ENCODE measurements at places on chromosomes 11 and 22.

DNA sequence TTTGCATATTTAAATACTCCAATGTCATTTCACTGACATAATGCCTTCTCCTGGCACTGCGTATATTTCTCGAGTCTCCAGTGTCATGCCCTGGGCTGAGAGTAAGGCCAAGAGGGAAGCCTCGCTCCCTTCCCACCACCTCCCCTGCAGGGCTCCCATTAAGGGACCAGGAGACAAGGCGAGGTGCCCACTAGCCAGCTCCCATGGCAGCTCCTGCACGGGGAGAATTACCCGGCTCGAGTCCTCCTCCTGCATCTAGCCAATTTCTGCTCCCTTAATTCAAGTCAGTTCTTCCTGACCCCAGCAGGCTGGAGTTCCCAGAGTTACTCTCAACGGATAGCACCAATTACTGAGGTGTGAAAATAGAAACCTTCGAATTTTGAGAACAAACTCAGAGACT, 31.9 kb downstream of the OPCML start:
- DNase-seq = no peak

- DNase-seq = no peak
These were observed 62.2 kb downstream of the BCR start for GRCh38 chr22:23242473-23243001.

DNA sequence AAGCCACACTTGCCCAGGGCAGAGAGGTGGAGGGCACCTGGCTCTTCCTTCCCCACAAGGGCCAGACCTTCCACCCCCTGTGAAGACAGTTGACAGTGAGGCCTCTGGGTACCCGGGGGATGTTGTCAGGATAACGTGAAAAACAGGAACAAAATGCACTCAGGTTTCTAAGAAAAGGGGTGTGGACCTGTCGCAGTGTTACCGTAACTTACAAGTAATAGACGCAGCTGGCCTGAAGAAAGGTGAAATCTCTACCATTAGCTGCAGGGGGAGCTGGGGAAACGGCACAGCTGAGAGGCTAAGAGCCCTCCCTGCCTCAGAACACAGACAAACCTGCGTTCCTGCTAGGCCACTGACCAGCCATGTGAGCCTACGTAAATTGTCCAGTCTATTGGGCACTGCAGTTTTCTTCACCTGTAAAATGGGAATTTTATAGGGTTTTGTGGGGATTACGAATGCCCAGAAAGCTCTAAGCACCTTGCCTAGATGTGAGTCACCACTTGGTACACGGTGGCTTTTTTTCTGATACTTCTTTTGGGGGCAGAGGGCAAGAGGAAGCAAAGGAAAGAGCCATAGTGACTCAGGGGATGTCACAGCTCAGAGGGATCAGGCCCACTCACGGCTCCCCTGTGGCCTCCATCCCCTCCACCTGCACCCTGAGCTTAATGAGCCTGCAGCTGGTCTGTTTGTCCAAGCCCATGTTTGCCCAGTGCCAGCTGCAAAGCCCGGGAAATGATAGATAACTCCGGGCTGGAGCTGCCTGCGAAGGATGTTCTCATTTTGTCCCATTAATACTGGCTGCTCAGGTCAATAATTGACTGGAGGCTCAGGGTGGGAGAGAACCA, 18.4 kb upstream of the CABP7 start:
- no peak for DNase-seq

DNA sequence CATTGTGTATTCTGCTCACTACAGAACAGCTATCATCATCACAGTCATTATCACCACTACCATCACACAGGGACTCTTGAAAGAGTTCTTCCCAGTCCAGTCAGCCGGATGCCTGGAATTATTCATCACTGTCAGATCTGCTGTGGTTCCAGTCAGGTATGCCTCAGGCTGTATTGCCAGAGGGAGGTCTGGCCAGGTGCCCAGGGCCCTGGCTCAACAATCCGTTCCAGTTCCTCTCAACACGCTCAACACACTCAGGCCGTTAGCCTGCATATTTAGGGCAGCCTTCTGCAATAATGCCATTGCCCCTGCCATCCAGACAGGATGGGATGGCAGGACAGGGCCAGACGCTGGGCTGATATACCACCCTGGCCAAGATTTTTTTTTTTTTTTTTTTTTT, 28.6 kb upstream of the RASL10A start:
- peak; percentile 78 for DNase-seq

- DNase-seq = no peak
These were observed 99.5 kb downstream of the RDX start for GRCh38 chr11:110196884-110197420.

- DNase-seq = no peak
These were observed 862 bp upstream of the PDXP start for GRCh38 chr22:37657590-37658132.

DNA sequence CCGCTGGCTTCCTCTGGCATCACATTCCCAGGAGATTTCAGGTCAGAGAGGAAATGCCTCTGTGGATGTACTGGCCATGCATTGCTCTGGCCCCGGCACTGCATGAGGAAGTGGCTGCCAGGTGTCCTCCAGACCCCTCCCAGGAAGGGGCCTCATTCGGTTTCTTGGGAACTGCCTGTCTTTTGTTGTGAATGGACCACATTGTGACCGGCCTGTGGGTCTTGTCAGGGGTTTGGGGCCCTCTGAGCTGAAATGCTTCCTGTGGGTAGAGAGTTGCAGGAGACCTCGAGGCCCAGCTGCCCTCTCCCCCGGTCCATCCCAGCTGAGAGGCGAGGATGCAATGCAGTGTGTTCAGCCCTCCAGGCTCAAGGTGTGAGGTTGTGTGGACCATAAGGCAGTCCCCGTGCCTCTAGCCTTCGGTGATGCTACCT, 18.8 kb upstream of the ST3GAL4 start:
- no peak for DNase-seq

DNA sequence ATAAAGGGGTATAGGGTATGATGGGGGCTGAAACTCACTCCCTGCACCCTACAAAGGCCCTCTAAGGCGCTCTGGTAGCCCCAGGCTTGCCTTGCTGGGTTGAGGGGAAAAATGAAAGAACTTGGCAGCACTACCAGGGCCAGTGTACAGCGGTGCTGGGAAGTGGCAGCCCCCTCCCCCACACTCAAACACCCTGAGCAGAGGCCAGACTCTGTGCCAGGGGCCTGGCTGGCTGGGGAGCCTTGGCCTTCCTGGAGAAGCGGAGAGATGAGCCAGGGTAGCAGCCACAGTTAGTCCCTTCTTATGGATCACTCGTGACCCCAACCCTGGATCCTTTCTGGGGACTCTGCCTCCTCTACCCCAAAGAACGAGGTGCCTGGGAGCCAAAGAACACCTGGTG, 2.7 kb downstream of the TMEM134 start:
- no peak for DNase-seq

- DNase-seq = no peak
These were observed 94.5 kb downstream of the LARGE1 start for GRCh38 chr22:33825761-33826160.

DNA sequence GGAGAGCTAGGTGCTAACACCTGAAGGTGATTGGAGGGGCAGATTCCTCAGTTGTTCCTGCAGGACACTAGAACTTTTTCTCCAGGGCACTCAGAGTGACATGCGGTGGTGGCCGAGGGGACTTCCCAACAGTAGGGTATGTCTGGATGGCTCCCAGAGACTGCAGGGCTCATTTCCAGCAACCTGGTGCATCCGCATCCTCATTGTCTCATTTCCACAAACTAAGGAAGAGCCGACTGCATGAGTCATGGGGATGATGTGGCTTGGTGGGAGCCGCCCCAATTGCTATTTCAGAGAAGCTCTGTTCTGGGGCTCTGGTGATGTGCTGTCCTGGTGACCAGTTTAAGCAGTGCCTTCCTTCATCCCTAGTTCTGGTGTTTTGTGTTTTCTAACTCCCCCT, 2.8 kb upstream of the ROBO4 start:
- DNase-seq = no peak

GRCh38 chr11:104094576-104094975, 58.1 kb downstream of the DDI1 start:
- DNase-seq = no peak

GRCh38 chr11:74004759-74005615, 3.9 kb downstream of the UCP3 start:
- DNase-seq = no peak

GRCh38 chr11:70352100-70352499, 46.2 kb upstream of the CTTN start:
- no peak for DNase-seq

GRCh38 chr22:26404851-26405421, 24.1 kb upstream of the ASPHD2 start:
- peak; percentile 38 for DNase-seq

DNA sequence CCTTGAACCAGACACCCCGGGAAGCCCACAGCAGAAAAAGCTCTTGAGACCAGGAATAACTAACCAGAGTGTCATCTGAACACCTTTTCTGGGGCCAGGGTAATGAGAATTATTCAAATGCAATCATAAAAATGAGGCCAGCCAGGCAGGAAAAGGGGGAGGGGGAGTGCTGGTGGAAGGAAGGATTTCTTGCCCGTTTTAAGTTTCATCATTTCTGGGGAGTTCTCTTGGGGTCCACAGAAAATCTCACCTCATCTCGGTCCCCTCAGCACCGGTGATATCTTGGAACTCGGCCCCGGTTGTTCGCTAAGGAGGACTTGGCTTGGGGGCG, 495 bp upstream of the PKNOX2 start:
- no peak for DNase-seq

- DNase-seq = no peak
These were observed 63.3 kb downstream of the SYN3 start for GRCh38 chr22:32994898-32995297.

DNA sequence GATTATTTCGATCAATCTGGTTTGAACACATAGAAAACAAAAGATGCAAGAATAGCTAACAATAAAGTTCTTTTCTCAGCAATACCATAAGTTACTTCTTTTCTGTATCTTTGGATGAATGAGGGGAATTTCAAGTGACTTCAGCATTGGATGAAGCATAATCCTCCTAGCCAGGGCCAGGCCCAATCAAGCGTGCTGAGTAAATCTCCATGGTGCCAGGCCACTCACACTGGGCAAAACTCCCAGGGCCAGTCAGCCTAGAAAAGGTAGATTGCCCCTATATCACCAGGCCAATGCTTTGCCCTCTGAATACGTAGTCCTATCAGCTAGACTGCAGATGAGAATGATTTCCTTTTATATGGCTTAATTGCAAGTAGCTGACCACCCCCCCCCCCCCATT, 6.0 kb downstream of the CNTF start:
- DNase-seq = no peak

- DNase-seq = no peak
These were observed 789 bp upstream of the POLA2 start for GRCh38 chr11:65260756-65261590.
